ENCODE measurements at places on chromosomes 12 and 14. TPM values are rescaled to one million over a fixed set of nuclear protein-coding genes. Genes with fewer than 3 reads are reported as not detected.

Gene RNF212B
- not detected for total RNA-seq

Gene CLMN
- total RNA-seq: 0.31 TPM

Gene KCNMB4
- total RNA-seq: 1.3 TPM

Gene MLEC
- total RNA-seq: 79.4 TPM

Gene PLEKHD1
- 0.07 TPM for total RNA-seq

Gene PTCSC3
- not detected for total RNA-seq

Gene BCL2L2
- 1.3 TPM for total RNA-seq

Gene CCDC196
- not detected for total RNA-seq

Gene MMP14
- total RNA-seq: 1.9 TPM

- DNase-seq: no peak
Measured at GRCh38 chr14:30185832-30186231, 258.2 kb upstream of the PRKD1 start.

- DNase-seq: no peak
Measured at GRCh38 chr14:68610251-68610793, 182.5 kb downstream of the ZFP36L1 start.

DNA sequence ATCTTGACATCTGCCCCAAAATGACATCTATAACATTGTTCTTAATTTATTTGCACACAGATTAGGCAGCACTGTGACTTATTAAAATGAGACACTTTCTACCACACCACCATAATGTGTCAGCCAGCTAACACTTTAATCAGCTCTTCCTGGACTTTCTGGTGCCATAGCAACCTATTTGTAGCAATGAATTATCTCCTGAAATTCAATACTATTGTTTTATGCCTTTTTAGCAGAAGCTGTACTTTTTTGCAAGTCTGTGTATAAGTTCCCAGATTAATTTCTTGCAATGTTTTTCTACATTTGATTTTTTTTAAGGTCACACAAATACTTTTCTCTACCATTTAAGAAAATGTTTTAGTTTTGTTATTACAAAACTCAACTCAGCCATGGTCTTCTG lies 72.8 kb upstream of the SAV1 start:
- no peak for DNase-seq

GRCh38 chr14:20998674-20999366 lies at the start of gene SLC39A2:
SLC39A2 (plus strand) TSS chr14:20999293; CDS start chr14:20999447, 154 bp downstream.
- DNase-seq: no peak

DNA sequence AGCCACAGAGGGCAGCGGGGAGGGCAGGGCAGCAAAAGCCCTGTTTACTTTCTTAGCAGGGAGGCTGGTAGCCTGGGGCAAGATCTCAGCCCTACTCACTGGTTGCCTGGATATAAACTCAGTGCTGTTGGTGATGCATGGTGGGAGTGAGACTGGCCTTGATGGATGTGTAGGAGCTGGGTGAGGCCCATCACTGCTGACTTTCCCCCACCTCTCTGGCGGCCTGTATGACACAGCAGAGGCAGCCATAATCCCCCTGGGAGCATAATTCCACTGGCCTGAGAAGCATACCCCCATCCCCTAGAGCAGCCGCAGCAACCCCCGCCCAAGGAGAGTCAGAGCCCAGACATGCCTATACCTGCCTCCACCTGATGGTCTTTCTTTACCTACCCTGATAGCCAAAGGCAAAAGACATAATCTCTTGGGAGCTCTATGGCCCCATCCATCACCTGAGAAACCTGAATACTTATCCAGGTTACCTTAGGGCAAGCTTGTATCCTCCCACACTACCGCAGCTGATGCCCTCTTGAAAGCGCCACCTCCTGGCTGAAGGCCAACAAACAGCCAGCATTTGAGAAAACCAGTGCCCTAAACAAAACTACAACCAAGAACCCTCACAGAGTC lies 59.3 kb downstream of the DNAI7 start:
- DNase-seq: peak; percentile 30

DNA sequence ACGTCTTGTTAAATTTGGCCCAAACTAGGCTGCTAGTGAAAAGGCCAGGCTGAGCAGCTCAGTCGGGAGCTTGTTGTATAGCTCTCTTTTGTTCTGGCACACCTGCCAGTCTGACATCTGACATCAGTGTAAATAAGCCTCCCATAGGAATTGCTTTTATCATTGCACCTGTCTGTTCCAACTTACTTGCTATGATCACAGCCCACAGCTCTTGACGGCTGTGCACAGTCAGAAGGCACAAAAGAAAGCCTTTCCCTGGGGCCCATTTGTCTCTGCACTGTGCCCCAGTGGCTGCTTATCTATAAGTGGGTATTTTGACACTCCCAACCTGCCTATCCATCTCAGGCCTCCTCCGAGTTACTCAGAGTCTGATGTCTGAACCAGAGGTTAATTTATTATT lies 324.5 kb downstream of the NUAK1 start:
- DNase-seq: no peak

GRCh38 chr12:92992041-92992440 lies 62.9 kb upstream of the EEA1 start:
- no peak for DNase-seq

DNA sequence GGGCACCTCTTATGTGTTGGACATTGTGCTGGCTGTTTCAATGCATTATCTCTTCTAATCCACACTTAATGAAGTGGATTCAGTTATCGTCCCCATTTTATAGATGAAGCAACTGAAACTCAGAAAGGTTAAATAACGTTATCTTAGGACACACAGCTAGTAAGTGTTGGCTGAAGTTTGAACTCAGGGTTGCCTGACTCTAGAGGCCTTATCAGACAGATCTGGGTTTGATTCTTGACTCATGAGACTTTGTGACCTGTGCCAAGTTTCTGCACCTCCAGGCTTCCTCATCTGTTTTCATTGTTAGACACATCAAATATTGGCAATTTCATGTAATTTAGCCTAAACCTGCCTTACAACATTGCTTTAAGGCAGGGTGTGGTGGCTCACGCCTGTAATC lies 18.2 kb upstream of the IRF2BPL start:
- DNase-seq: no peak

GRCh38 chr14:26765768-26766520 lies 168.1 kb upstream of the NOVA1 start:
- no peak for DNase-seq

DNA sequence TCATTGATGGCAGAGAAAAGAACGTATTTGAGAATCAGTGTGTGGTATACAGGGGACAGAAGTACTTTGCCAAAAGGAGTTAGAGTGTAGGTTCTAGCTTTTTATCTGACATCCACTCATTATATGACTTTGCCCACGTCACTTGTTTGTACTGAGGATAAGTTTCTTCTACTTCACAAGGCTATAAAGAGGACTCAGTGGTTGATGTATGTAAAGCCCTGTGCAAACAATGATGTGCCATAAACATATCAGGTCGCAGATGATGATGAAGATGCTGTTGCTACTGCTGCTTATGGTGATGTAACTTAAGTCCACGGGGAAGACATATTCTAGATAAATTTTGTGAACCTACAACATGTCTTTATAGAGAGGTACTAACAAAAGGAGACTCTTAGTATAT lies 66.3 kb downstream of the TRHDE start:
- no peak for DNase-seq

DNA sequence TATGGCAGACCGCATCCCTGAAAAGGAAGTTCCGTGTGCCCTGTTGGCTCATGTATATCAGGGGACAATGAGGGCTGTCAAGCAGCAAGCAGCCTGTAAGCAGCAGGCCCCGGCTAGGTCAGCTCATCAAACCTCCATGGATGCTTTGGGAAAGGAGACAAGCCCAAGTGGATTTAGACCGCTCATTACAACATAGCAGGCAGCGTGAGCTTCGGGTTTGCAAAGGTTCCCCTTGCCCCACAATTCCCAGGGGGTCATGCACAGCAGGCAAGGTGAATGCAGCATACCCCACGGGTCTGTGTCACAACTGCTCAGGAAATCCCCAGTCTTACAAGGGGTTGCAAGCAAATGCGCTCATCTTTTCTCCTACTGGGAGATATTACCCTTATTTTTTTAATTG lies 54.6 kb downstream of the KCNK13 start:
- no peak for DNase-seq

- DNase-seq: peak; percentile 44
Measured at GRCh38 chr14:61533513-61534255, 161.6 kb upstream of the HIF1A start.

- DNase-seq: no peak
Measured at GRCh38 chr12:10339053-10339840, 31.6 kb downstream of the KLRD1 start.

DNA sequence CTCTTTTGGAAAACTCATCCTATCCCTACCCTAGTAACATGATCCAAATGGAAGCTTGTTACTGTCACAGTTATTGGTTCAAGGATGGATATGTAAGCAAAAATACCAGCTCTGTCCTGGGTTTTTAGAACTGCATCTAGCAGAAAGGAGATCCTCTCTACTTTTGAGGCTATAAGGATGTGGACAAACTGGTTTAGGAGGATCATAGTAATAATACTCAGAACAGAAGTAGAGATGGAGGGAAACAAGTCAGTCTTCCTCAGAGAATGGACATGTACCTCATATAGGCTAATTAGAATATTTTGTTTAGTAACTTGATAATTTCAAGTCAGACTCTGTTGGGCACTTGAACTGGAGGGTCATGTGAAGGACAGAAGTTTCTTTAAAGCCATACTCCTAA lies 26.6 kb downstream of the FUT8 start:
- DNase-seq: no peak

DNA sequence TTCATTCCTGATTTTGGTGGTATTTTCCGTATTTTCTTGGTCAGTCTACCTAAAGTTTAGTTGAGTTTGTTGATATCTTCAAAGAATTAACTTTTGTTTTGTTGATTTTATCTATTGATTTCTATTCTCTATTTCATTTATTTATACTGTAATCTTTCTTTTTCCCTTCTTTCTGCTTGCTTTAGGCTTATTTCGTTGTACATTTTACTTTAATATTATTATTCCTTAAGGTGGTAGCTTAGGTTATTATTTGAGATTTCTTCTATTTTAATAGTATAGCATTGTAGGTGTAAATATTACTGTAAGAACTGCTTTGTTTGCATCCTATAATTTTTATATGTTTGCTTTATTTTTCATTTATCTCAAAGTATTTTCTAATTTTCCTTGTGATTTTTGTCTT lies 21.4 kb upstream of the KLRF1 start:
- DNase-seq: no peak

All from activated CD8-positive, alpha-beta T cell treated with anti-CD3 and anti-CD28 coated beads for 36 hours (primary cell).